Type B pancreatic cell (in vitro differentiated cells): ENCODE measurements at places on chromosomes 3 and 15.

- no peak for DNase-seq
These were observed 138.8 kb downstream of the PDZRN3 start for GRCh38 chr3:73485877-73486330.

- DNase-seq, result no peak
These were observed 152.2 kb downstream of the ALCAM start for GRCh38 chr3:105518806-105519418.

GRCh38 chr3:157190380-157190872, 30.5 kb upstream of the CCNL1 start:
- no peak for DNase-seq

DNA sequence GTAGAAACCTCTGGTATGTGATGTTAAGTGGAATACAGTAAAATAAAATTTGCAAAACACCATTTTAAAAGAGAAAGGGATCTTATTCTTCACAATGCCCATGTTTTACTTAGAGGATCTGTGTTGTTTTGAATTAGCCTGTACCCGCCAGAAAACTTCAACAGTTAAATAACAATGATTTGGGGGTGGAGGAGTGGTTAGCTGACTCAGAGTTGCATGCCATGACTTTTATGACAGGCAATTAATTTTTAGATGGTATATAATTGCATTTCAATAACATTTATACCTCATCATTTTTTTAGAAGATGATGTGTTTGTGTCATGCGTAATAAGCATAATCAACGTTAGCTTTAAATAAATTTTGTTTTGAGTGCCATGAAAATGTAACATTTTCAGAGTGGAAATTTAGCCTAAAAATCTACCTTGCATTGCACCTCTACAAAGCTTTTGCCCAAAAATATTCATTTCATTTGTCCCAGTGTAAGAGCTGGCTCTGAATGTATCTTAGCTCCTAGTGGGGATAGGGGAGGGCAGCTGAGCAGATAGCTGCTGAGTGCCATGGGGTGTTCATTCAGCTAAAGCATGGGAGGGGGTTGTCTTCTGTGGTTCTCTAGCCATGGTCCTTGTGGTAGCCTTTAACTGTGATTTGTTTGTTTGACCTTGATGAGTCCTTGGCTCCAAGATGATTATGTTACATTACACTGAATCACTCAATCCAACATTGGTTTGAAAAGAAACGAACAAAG, 379.8 kb downstream of the LPP start:
- no peak for DNase-seq

DNA sequence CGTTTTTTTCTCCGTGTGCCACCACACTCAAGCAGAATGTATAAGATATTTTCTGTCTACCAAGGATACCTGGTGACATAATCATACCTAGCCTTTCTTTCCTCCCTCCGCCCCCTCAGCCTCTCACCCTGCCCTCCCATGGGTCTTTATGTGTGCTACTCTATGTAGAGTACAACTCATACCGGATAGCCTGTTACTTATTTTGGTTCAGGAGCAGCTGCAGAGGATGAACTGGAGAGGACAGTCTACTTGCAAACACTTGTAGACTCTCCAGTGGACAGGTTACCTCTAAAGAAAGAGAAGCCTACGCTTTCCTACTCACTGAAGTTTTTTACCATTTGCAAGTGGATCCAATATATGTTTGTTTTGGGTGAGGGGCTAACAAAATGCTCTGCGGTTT, 345.9 kb upstream of the TPRG1 start:
- no peak for DNase-seq

DNA sequence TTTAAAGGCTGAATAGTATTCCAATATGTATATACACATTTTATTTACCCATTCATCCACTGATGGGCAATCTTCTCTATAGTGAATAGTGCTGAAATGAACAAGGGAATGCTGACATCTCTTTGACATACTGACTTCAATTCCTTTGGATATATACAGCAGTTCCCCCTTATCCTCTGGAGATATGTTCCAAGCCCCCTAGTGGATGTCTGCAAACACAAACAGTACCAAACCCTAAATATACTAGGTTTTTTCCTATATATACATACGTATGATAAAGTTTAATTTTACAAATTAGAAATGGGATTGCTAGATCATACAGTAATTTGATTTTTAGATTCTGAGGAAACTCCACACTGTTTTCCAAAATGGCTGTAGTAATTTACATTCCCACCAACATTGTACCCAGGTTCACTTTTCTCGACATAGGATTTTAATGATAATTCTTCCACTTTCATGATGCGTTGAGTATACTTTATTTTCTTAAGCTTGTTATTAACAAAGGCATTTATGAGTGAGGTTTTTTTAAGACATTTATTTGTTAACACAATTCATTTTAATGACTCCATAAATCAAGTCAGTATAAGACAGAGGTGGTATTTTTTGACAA, 38.2 kb downstream of the VPS13C start:
- DNase-seq, result no peak

DNA sequence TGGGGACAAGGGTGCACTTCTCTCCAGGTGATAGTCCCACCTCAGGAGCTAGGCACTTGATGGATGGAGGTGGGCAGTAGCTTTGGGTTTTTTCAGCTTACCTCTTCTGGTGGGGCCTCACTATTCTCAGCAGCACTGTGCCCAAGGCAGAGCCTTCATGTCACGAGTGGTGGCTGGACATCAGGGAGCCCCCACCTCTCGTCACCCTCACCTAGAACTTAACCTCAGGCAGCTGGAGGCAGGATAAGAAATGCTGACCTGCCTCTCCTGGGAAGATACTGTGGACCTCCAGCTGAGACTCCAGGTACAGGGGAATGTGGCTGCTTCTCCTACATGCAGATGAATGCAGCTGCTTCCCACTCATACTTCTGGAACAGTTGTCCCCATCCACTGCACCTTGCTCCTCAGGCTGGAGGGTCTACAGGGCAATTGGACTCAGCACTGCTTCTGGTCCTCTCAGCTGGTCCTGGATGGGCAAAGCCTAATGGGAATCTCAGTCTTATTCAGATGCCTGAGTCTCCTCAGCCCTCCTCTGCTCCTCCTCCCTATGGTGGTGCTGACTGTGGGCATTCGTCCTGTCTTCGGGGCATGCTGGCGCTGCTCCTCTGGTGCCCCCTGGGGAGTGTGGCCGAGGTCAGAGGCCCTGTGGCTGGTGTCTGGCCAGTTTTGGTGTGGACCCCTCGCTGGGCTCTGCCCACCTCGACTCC, 129.9 kb downstream of the KLF13 start:
- no peak for DNase-seq

- no peak for DNase-seq
These were observed 10.3 kb upstream of the KIF7 start for GRCh38 chr15:89665449-89666181.
